Thyroid gland (tissue), 4 donors: ENCODE measurements at places on chromosomes 5 and 9. TPM values are rescaled to one million over a fixed set of nuclear protein-coding genes. Genes with fewer than 3 reads are reported as not detected.

GFI1B gene
- total RNA-seq = not detected

PLAC8L1 gene
- not detected for total RNA-seq

FIBCD1 gene
- total RNA-seq = not detected

TYRP1 gene
- 0.27 TPM for total RNA-seq

ABLIM3 gene
- total RNA-seq = 29.0 TPM

CCT5 gene
- 186 TPM for total RNA-seq

DNA sequence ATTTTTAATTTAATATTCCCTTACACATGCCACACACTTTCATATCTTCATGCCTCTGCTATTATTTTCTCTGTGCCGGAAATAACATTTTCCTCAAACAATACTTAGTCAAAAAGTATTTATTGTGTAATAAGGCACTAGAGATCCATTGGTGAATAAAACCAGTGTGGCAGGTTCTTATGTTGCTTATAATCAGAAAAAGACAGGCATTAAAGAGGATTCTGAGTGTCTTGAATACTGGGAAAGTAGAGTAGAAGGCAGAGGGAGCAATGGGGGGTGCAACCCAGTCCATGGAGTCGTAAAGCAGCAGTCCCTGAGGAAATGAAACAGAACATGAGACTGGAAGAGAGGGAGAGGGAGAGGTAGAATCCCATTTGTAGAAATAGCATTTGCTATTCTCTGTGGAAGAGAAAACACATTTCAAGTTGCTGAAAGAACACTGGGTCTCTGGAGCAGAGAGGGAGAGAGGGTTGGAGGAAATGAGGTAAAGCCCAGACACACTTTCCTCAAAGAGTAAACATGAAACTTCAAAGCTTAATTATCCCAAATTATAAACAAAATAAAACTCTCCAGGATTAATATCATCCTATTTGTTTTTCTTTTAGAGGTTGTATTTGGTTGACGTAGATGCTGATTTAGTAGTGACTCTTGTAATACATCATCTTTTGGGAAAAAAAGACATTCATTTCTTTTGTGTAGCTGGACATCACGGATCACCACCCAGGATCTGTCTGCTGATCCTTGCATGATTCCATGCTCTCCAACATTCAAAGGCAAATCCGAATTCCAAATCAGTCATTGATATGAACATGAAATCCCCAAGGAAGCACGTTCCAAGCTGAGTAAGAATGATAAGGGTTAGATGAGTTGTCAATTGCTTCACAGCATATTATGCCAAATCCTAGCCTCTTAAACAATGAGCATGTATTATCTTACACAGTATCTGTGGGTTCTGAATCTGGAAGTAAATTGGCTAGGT is 37.4 kb upstream of the GRAMD2B start:
- DNase-seq = no peak

DNA sequence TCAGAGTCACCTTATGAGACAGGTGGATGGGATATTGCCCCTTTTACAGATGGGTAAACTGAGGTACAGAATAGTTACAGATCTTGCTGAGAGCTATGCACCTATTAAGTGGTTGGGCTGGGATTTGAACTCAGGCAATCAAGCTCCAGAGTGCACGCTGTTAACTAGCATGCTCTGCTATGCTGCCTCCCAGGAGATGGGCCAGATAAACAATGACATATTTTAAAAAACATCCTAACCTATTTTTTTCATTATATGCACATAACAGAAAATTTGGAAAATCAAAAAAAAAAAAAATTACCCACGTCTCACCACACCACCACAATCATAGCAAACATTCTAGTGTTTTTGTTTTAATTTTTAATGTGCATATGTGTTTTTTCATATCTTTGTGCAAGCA is 123.4 kb upstream of the STC2 start:
- no peak for DNase-seq

GRCh38 chr5:56963246-56963645 is 11.3 kb upstream of the MIER3 start:
- no peak for DNase-seq

- DNase-seq = no peak
These were observed 89.3 kb downstream of the FNBP1 start for GRCh38 chr9:129953736-129954135.

- DNase-seq = peak; percentile 6
These were observed 26.9 kb upstream of the SYK start for GRCh38 chr9:90774682-90775081.

DNA sequence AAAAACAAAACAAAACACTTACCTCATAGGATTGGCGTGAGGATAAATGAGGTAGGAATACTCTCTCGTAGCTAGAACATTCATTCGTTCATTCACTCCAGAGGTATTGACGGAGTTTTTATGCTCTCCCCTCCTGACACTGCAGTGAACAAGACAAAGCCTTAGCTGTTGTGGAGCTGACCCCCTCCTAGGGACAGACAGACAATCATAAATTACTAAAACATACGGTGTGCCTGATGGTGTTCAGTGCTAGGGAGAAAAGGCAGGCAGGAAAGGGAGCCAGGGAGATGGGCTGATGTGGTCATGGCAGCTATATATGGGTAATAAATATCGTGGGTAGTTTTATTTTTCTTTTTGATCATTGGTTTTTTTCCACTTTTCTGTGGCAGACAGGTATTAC is 5.7 kb upstream of the BRD3 start:
- DNase-seq = no peak

GRCh38 chr5:77266291-77266690 is 55.8 kb downstream of the PDE8B start:
- DNase-seq = no peak

DNA sequence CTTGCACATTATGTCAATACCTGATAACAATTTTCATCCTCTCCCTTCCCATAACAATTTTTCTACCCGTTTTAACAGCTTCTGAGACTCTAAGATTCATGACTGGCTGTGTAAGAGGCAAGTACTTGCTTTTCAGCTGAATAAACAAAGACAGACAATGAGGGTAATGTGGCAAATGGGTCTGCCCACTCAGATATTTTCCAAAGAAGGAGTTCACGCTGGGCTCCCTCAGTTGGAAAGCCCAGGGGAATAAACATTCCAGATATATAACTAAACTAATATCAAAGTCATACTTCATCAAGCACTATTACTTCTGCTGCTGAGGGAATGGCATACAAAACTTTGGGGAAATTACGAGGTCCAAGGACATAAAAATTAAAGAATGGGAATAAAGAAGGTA is 24.4 kb downstream of the MEGF9 start:
- DNase-seq = no peak

DNA sequence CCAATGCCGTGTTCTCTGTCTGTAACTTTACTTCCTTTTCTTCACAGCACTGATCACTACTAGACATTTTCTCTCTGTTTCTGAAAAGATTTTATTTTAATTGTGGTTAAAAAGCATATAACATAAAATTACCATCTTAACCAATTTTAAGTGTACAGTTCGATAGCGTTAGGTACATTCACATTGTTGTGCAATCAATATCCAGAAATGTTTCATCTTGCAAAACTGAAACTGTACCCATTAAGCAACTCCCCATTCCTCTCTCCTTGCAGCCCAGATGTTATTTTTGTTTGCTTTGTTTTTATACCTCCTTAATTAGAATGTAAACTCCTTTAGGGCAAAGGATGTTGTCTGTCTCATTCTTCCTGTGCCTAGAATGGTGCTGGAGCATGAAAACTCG is 47.5 kb downstream of the COL27A1 start:
- DNase-seq = no peak
